Stimulated activated CD4-positive, alpha-beta T cell treated with anti-CD3 and anti-CD28 coated beads, Interleukin-2, amount 100 ng/mL, for 24 hours (primary cell): ENCODE measurements at places on chromosomes 11 and 22.
A peak's percentile ranks its signal among the peaks of the same experiment; 100 is the strongest.

GRCh38 chr11:23123753-23124152 lies 263.5 kb upstream of the CCDC179 start:
- DNase-seq, result no peak

DNA sequence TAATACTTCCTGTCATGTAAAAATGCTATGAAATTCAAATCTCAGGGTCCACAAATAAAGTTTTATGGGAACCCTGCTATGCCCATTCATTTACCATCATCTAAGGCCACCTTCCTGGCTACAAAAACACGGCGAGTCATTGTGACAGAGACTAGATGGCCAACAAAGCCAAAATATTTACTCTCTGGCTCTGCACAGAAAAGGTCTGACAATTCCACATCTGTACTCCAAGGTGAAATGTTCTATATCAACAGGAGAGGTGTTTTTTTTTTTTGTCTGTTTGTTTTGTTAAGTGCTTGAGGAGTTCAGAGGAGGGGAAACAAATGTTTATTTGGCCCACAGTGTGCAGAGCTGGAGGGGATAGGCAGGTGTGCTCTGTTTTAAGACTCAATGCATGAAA lies 18.6 kb upstream of the TMA7B start:
- DNase-seq, result no peak

DNA sequence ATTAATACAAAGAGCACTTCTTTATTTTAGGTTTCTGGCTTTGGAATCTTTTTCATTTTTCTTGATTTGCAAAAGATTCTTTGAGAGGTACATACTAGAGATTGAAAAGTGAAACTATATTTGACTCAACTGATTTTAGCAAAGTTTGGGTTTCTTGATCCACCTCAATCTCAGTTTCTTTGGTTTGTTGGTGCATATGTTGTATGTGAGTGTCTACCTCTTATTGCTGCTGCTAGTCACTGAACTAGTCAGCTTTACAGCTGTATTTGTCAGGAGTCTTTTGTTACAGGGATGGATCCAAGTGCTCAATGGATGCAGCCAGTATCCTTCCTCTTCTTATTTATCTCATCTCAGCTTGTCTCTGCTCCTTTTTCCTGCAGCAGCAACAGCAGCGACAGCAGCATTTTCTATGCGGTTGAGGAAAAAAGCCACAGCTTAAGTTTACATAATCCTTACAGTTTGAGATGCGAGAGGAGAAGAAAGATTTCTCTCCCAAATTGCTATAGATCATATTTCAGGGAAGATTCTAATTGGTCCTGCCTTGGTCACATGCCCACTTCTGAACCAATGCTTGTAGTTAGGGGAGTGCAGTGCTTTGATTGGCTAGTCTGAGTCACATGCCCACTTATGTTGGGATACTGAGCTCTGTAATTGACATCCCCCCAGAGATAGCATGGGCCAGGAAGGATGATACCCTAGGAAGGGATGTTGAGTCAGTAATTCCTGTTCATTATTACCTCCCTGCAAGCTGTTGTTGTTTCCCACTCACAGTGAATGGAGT lies 10.0 kb upstream of the ZNRF3 start:
- DNase-seq, result no peak

DNA sequence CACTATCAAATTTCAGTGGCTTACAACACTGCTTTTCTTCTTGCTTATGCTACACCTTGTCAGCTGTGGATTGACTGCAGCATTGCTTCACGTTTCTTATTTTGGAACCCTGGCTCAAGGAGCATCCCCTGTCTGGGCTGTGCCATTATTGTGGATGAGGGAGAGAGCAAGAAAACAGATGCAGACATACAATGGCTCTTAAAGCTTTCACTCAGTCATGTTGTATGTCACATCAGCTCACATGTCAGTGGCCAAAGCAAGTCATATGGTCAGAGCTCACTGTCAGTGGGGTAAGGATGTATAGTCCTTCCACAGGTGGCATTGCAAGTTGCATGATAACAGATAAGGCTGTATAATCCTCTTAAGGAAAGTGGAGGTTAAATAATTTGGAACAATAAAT lies 10.0 kb downstream of the ARHGEF12 start:
- no peak for DNase-seq

DNA sequence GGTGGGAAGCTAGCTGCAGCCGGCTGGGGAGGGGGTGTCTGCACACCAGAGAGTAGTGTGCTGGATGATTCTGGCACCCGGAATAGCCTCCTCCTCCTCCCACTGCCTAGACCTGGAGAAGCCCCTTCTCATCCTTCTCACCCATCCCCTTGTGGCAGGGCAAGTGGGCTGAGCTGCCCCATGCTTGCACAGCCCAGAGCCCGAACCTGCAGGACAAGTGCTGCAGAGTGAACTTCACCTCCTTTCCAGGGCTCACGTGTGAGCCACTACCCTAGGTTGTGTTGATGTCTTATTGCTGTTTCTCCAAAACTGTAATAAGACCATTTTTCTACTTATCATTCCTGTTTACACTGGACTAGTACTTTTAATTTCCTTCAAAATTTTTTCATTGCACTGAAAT lies 56.1 kb upstream of the GLYATL1B start:
- no peak for DNase-seq

- no peak for DNase-seq
These were observed 31.5 kb downstream of the CD44 start for GRCh38 chr11:35170503-35170902.

DNA sequence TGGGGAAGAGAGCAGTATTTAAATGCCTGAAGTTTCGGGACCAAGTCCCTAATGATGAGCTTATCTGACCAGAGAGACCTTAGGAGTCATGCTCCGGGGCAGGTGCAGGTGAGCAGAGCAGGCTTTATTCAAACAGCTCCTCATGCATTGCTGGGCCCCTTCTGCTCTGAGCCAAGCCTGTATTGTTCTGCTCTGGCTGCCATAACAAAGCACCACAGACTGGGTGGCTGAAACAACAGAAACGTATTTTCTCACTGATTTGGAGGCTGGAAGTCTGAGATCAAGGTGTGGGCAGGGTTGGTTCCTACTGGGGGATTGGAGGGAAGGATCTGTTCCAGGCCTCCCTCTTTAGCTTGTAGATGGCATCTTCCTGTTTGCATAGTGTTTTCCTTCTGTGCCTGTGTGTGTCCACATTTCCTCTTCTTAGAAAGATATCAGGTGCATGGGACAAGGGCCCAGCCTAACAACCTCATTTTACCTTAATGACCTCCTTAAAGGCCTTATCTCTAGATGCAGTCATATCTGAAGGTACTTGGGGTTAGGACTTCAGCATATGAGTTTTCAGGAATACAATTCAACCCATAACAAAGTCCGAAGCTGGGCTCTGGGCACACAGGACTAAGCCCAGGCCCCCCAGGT lies 97.1 kb upstream of the PARVA start:
- DNase-seq, result no peak

DNA sequence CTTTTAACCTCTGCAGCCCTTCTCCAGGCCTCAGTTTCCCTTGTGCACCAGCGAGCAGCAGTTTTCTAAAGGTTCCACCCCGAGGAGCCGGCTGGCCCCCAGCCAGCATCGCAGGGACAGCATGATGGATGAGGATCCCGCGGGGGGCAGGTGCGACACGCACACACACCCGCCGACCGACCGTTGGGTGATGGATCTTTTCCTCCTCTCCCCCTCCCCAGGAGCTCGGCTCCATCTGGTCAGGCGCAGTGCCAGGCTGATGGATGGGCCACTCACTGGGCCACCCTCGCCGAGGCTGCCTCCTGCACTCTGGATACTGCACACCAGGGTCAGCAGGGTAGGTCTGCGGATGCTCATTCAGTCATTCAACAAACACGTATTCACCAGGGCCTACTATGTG lies 12.8 kb upstream of the CABP7 start:
- DNase-seq, result no peak

DNA sequence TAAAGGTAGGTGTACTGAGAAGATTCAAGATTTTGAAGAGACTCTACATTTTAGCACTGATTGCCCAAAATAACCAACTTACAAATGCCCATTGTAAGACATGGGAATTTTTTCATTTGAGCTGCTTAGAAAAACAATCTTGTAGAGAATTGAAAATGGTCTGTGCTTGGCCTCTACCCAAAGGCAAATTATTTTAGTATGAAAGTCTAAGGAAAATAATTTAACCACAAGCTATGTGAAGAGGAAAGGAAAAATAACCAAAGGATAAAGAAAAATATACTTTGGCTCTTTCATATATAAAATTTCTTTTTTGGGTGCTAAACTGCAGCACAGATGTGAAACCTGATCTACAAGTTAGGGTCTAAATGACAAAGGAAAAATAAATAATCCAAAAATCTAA lies 54.9 kb downstream of the ME3 start:
- DNase-seq, result no peak

DNA sequence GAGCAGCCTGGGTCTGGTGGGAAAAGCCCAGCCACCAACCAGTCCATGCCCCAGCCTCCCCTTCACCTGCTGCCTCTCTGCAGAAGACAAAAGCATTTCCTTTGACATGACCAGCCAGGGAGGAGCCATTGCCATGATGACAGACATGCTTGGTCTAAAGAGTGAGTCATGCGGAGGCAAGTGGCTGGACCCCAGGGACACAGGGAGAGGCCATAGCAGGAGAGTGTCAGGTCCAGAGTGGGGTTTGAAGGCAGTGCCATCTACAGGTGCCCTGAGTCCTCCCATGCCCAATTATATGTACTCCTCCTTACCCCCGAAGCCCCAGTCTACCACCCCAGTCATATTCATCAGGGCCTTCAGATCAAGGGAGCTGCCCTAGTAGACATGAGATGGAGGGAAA lies 67.4 kb downstream of the SCN3B start:
- DNase-seq, result no peak

GRCh38 chr11:12786450-12786849 lies 112.2 kb downstream of the TEAD1 start:
- DNase-seq, result no peak

- peak; percentile 63 for DNase-seq
These were observed 430 bp downstream of the DDX6 start for GRCh38 chr11:118790357-118791110.

- no peak for DNase-seq
These were observed 50.9 kb upstream of the CDON start for GRCh38 chr11:126113515-126113957.

DNA sequence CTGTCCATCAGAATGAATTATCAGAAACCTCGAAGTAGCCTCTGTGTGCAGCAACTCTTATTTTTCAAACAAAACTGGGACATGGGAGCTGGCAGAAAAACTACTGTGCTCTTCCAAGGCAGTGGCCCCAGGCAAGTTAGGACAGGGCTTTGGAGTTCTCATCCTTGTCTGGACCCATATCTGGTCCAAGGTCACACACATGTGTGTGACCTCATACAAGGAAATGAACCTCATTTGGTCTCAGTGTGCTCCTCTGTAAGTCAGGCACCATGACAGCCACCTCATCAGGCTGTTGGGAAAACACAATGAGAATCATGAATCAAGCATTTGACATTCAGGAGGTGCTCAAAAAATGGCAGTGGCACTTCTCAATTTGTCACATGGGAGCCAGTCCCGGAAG lies 25.8 kb downstream of the LARGE1 start:
- DNase-seq, result no peak

DNA sequence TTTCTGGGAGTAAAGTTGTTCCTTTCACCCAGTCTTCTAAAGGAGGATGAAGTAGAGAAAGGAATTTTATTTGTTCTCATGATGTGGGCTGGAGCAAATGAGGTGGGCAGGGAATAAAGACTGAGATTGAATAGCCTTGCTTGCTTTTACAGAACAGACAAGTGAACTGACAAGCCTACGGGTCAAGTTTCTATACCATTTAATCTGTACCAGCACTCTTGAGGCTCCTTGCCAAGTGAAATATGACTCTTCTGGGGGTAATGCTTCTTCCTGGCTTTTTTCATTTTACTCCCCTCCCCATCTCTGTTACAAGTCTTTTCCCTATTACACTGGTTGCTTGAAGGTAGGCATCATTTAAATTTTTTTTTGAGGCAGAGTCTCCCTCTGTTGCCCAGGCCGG lies 54.8 kb downstream of the CSTPP1 start:
- DNase-seq, result no peak

- DNase-seq, result peak; percentile 47
These were observed 128.1 kb upstream of the TOP3B start for GRCh38 chr22:22110548-22111266.

DNA sequence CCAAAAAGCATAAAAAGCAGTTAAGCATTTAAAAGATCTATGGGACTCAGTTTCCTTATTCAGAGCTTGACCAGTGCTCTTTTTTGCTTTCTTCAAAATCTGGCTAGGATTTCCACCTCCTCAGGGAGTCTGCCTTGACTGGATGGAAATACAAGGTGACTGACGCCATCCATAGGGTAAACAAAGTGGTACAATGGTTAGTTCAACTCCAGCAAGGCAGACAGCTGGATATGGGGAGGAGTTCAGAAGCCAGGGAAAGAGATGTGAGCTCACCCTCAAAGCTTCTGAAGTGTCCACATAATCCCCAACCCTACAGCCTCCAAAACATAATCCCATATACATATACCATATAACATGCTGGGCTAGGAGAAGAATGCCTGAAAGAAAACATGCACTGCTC lies 52.0 kb downstream of the KIRREL3 start:
- no peak for DNase-seq

DNA sequence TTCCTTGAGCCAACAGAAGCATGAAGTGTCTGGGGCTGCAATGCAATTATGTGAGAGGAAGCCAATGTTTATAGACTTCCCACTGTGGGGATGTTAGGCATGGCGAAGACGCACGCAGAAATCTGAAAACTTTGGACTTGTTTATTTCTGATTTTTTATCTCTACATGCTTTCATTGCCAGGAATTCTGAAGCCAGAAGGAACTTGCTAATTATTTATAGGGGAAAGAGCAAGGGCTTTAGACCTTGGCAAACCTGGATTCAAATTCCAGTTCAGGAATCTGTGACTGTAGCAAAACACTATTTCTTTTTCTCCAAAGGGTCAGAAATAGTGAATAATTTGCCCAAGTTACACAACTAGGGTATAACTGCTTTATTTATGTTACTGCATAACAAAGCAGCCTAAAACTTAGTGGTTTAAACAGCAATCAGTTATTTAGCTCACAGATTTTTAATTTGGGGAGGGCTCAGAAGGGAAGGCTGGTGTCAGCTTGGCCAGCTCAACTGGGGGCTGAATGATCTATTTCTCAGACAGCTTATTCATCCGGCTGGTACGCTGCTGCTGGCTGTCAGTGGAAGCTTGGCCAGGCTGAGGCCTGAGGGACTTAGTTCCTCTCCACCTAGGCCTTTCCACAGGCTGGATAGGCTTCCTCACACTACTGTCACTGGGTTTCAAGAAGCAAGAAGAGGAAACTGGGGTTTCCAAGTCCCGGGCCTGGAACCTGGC lies 1.9 kb upstream of the OR6Q1 start:
- DNase-seq, result no peak

GRCh38 chr11:19698493-19699292 lies 13.9 kb upstream of the NAV2 start:
- no peak for DNase-seq

DNA sequence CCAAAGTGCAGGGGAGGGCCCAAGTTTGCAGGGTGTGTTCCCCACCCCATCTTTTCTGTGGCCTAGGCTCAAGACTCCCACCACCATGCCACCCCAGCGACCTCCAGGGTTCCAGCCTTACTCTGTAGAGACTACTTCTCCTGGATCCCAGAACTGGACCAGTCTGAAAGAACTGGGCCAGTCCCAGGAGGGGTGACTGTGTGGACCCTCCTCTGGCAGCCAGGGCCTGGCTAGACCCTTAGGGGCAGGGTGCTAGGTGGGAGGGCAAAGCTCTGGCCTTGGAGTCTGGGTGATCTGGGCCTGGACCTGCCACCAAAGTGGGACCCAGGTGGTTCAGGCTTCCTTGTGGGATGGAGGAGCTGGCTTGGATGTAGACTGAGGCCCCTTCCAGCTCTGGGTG lies 41.8 kb upstream of the ACCSL start:
- no peak for DNase-seq
